ENCODE measurements at places on chromosomes 7 and 10. TPM values are rescaled to one million over a fixed set of nuclear protein-coding genes. Genes with fewer than 3 reads are reported as not detected.

TAS2R3 gene
- 0.25 TPM for total RNA-seq

MRPS33 gene
- 102 TPM for total RNA-seq

TMEM229A gene
- total RNA-seq = not detected

RPEL1 gene
- not detected for total RNA-seq

CALML3 gene
- total RNA-seq = not detected

PTPRE gene
- total RNA-seq = 3.3 TPM

HMX3 gene
- total RNA-seq = not detected

Data from psoas muscle (tissue), 8 donors.